ENCODE measurements at places on chromosomes 6 and 20.

DNA sequence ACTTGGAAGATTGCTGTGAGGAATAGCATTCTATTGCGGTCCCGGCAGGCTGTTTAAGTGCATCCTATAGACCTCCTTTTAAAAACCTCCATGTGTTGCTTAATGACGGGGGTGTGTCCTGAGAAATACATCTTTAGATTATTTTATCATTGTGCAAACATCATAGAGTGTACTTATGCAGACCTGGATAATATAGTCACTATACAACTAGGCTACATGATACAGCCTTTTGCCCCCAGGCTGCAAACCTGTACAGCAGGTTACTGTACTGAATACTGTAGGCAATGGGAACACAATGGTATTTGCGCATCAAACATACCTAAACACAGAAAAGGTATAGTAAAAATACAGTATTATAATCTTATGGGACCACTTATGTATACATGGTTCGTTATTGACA lies 175.6 kb downstream of the RNF144B start:
- no peak for DNase-seq

- DNase-seq = no peak
Observed at GRCh38 chr6:34714663-34715062, 18.1 kb upstream of the ILRUN start.

GRCh38 chr6:112743323-112743722 lies 396.2 kb downstream of the RFPL4B start:
- DNase-seq = no peak

DNA sequence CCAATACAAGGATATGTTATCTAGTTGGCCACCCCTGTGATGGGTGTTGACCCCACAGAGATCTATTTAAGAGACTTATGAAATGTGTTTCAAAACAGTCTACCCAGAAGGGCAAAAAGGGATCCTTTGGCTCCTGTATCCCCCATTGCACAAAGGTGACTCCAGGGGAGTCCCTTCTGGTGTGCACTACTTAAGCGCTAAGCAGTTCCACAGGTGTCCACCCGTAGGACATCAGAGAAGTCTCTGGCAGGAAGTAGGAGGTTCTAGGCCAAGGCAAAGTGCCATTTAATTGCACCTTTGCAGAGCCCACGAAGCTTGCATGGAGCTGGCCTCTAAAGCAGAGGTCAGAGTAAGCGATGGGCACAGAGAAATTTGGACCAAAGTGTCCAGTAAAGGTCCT lies 147.7 kb downstream of the MRPL14 start:
- DNase-seq = no peak

DNA sequence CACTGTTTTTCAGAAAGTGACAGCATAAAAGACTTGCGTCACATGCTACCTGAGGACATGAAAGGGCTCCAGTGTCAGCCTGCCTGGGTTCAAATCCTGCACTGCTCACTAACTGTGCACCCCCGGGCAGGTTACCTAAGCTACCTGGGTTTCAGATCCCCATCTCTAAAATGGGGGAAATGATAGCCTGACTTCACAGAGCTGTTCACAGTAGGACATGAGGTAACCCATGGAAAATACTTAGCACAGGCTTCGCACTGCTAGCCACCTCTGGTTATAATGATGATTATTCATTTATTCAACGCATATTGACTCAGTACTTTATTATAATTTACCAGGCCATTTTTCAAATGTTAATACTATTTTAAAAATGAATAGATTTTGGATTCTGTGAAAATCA lies 23.0 kb downstream of the TBC1D7 start:
- no peak for DNase-seq

GRCh38 chr6:42259841-42260395 lies 42.3 kb upstream of the MRPS10 start:
- no peak for DNase-seq

DNA sequence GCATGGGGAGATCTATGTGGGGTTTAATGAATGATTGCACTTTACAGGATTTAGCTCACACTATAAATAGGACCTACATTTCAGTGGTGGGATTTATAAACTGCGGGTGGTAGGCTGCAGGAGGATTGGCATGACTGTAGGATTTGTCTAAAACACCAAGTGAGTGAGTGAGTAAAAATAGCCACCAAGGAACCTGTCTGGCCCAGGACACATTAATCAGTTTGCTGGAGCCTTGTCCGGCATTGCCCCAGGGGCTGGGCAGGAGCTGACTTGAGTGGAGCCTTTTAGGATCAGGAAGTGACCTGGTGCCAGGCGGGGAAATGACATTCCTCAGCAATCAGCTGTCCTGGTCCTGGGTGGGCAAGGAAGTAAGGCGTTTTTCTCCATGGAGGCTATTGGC lies 278.7 kb upstream of the PRND start:
- DNase-seq = no peak

Data from NCI-H748 treated with DMSO at 0.1 percent for 48 hours (cell line).